ENCODE measurements at places on chromosomes 11 and 22. TPM values are rescaled to one million over a fixed set of nuclear protein-coding genes. Genes with fewer than 3 reads are reported as not detected.

DNA sequence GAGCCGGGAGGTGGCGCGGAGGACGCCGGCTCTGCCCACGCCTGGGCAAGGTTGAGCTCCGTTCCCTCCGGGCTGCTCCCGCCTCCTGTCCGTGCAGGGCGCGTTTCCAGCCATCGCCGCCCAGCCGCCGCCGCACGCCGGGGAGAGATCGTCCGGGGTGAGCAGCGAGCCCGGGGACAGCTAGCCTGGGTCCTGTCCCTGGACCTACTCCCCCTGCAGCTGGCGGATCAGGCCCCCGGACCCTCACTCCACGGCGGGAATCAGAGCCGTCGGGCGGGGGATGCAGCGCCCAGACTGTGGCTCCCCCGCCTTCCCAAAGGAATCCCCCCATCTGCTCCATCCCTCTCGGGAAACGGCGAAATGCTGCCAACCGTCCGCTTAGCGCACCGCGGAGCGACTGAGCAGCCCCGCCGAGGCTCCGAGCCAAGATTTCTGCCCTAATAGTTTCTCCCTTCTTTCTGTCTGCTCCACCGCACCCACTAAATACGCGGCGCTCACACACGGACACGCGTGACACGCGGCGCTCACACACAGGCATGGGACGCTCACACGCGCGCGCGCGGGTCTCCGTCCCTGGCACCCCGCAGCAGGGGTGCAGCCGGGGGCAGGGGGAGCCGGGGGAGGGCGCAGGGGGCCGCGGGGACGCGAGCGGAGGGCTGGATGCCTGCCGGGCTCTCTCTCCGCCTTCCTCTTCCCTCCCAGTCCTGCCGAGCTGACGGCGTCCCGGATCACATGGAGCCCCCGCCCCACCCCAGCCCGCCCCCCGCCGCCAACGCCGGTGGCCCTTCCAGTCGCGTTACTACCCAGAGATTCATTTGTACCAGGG lies at the start of gene KCNJ5:
TSS of gene KCNJ5 (plus strand) at position 814 of the 826 bp plus-strand sequence. CDS start 19,918 bp downstream, outside the sequence.
- no peak for DNase-seq

DNA sequence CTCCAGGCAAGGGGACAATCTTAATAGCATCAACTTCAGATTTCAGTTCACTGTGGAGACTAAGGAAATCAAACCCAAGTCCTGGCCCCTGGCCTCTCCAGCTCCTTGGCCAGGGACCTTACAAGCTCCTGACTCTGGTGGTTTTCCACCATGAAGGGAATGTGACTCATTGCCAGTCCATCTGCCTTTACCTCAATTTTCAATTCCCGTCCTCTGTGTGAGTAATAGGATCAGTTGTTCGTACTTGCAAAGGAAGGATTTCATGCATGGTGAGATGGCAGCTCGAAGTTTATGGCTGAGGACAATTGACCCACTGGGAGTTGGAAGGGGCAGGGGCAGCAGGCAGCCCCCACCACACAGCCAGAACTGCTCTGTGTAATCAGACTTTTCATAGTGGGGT lies 42.5 kb downstream of the INSC start:
- DNase-seq: no peak

The CHST1 gene
- total RNA-seq: not detected

The SLCO2B1 gene
- total RNA-seq: 3.5 TPM

DNA sequence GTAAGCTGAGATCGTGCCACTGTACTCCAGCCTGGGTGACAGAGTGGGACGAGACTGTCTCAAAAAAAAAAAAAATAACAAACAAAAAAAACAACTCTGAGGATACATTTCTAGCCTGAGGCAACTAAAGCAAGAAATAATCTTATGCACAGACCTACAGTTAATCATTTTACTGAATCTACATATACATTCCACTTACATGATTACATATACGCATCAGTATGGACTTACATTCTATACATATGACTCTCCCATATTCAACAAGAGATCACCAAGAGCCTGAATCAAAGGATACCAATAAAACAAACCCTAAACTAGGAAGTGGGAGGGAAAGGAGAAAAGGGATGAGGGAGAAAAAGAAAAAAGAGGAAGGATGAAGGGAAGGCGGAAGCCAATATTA lies 1.1 kb downstream of the ALG8 start:
- DNase-seq: no peak

The HNRNPUL2 gene
- total RNA-seq: 65.3 TPM

The GAL3ST1 gene
- 4.0 TPM for total RNA-seq

The ANO3 gene
- total RNA-seq: not detected

GRCh38 chr11:116871248-116871647 lies 33.8 kb upstream of the APOA1 start:
- DNase-seq: no peak

DNA sequence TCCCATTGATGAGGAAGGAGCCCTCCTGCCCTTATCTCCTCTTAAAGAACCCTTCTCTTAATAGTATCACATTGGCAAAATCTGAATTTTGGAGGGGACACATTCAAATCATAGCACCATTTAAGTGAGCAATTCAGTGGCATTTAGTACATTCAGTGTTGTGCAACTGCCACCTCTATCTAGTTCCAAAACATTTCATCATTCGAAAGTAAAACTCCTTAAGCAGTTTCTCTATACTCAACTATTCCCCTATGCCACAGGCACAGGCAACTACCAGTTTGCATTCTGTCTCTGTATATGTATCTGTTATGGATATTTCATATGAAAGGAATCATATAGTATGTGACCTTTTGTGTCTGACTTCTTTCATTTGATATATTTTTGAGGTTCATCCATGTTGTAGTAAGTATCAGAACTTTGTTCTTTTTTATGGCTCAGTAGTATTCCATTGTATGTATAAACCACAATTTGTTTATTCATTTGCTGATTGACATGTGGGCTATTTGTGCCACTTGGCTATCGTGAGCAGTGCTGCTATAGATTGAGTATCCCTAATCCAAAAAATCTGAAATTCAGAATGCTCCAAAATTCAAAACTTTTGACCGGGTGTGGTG lies 22.9 kb downstream of the FAR1 start:
- DNase-seq: no peak

The OR51B5 gene
- total RNA-seq: not detected

- DNase-seq: no peak
Observed at GRCh38 chr11:58919980-58920379, 19.3 kb upstream of the GLYATL1 start.

GRCh38 chr22:46592390-46592872 lies 27.8 kb upstream of the GRAMD4 start:
- DNase-seq: no peak

- no peak for DNase-seq
Observed at GRCh38 chr22:22756109-22756508, 111.7 kb downstream of the GGTLC2 start.

The PRR33 gene
- total RNA-seq: not detected

GRCh38 chr11:11816511-11817314 lies 25.1 kb upstream of the USP47 start:
- no peak for DNase-seq

The MFRP gene
- not detected for total RNA-seq

The LRRC74B gene
- total RNA-seq: not detected

- DNase-seq: no peak
Observed at GRCh38 chr11:22076271-22076930, 116.5 kb upstream of the ANO5 start.

DNA sequence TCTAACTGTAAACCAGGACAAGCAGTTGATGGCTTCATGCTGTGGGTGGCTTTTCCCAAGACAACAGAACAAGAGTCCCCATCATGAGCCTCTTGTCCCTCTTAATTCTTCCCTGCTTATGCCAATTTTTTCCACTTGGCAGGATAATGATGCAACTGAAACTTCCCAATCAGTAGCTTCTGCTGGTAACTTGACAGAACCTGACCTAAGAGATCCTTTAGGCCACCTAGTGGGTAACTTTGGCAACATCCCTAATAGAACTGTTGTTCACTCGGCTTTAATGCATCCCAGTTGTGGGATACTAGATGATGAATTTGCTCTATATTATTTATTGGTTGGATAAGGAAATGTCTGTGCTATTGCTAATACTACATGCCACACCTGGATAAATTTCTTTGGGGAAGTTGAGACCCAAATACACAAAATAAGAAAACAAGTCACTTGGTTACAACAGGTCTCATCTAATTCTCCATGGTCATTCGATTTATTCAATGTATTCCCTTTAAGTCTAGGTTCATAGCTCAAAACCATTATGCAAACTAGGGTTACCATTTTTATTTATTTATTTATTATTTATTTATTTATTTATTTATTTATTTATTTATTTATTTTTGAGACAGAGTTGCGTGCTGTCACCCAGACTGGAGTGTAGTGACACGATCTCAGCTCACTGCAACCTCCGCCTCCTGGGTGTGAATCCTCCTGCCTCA lies 41.4 kb upstream of the NFAM1 start:
- peak; percentile 21 for DNase-seq

DNA sequence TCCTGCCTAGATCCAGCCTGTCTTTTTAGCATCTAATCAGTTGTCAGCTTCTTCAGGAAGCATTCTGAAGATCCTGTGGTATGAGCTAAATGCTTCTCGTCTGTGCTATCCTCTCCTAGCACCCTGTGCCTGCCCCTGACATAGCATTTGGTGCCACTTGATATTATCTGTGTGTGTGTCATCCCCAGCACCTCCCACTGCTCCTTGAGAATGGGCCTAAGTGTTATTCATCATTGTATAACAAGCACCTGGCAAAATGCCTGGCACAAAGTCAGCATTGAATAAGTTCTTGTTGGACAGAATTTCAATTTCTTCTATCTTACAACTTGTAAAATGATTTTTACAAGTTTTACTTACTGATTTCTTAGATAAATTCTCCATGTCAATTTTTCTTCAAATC lies 28.1 kb upstream of the OLFML1 start:
- DNase-seq: no peak

- DNase-seq: no peak
Observed at GRCh38 chr22:20641919-20642579, 131.9 kb upstream of the SERPIND1 start.

DNA sequence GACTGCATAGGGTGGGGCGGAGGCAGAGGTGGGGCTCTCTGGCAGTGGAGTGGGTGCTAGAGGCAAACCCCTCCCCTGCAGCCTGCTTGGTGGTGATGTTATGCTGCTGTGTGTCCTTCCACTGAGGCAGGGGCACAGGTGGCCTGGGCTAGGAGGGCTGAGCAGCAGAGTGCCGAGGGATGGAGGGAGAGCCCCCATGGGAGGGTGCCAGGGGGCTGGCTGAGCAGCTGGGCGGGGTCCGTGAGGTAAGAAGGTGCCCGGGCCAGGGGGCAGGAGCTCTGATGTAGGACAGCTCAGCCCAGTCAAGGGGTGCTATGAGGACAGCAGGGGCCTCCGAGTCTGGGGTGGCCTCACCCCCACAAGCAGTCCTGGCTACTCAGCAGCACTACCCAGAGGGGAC lies 4.2 kb downstream of the CLDN5 start:
- DNase-seq: no peak

DNA sequence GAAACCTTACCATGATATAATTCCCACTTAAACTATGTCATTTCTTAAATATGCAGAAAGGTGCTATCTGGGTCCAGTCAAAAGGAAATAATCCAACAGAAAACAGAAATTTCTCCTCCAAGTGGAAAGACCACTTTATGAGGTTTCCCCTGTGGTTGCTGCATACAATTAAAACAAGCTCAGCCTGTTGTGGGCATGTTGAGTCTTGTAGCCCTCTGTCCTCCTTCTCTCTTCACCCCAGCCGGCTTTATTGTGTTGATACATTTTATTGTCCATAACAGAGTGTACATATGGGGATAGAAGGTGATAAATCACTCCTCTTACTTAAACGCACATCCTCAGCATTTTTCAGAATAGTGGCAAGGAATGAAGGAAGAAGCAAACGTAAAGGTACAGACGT lies 126.0 kb upstream of the MTNR1B start:
- no peak for DNase-seq

The VPREB1 gene
- total RNA-seq: not detected

The MAJIN gene
- 0.94 TPM for total RNA-seq

- DNase-seq: no peak
Observed at GRCh38 chr11:29317694-29318093, 699.1 kb downstream of the KCNA4 start.

The BDNF gene
- not detected for total RNA-seq

GRCh38 chr22:35766654-35767580 lies 49.2 kb downstream of the APOL5 start:
- DNase-seq: no peak

- peak; percentile 58 for DNase-seq
Observed at GRCh38 chr11:104946907-104947306, 21.5 kb downstream of the CASP4 start.

The OR52I1 gene
- total RNA-seq: not detected

DNA sequence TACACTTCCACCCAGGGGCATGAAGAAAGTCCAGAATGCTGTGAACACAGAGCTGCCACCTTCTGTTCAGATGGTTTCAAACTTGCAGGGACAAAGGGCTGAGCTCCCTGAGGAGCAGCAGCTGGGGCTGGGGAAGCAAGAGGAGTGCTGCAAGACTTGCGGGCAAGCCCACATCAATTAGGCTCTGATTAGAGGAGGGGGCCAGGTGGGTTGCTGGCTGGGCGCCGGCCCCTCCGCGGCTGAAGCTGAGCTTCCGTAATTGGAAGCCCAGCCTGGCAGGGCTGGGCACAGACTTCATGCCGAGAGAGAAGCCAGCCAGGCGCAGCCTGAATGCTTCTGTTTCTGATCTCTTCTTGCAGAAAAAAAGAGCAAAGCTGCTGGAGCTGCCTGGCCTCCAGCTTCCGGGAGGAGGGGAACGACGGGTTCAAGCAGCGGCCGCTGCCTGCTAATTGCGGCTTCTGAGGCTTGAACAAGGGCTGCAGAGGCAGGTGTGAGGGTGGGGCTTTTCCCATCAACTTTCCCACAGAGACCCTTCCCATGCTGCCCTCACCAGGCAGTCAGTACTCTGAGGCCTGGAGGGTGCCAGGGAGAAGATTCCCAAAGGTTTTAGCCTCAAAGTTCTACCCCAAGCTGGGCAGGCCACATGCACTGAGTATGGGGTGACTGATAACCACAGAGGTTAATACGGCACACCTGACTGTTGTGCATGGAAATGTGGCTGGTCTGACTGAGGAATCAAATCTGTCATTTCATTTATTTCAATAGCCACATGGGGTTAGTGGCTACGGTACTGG lies 91.1 kb upstream of the LMO1 start:
- no peak for DNase-seq

- DNase-seq: no peak
Observed at GRCh38 chr11:78074756-78075155, 4.9 kb downstream of the NDUFC2 start.

The CKAP5 gene
- total RNA-seq: 46.0 TPM

GRCh38 chr22:50460938-50461337 lies 13.9 kb downstream of the SBF1 start:
- no peak for DNase-seq

The NNMT gene
- not detected for total RNA-seq

DNA sequence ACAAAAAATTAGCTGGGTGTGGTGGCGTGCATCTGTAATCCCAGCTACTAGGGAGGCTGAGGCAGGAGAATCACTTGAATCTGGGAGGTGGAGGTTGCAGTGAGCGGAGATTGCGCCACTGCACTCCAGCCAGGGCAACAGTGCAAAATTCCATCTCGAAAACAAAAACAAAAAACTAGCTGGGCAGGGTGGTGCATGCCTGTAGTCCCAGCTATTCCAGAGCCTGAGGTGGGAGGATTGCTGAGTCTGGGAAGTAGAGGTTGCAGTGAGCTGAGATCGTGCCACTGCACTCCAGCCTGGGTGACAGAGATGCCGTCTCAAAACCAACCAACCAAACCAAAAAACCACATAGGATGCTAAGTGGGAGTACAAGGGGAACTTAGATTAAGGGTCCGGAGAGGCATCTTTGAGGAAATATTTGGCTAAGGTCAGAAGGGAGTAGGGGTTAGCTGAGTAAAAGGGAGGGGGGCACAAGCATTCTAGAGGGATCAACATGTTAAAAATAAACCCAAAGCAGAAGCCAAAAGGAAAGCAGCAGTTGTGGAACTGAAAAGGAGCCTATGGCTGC lies 10.2 kb downstream of the PHF5A start:
- DNase-seq: no peak

The SCGB1D2 gene
- total RNA-seq: not detected

The RIBC2 gene
- 0.59 TPM for total RNA-seq

All from naive thymus-derived CD4-positive, alpha-beta T cell (primary cell).